Activated CD4-positive, alpha-beta memory T cell treated with anti-CD3 and anti-CD28 coated beads, Interleukin-2, amount 10 ng/mL, durations not matched to agents 7 days and 5 days (primary cell): ENCODE measurements at places on chromosomes 16 and 17.
A peak's percentile ranks its signal among the peaks of the same experiment; 100 is the strongest.

DNA sequence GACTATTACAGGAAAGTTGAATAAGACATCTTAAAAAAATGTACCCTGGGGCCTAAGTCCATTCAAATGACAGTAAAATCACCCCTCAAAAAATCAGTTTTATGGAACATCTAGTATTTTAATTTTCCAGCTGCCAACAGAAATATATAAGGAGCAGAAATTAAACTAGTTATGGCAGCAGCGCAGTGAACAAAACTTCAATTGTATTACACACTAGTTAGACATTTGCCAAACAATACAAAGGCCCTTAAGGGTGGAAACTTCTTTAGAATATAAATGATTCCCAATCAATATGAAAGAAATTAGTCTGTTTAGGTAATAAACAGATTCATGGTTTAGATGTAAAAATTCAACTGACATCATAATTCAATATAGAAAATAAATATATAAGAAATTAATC is 18.1 kb upstream of the RFFL start:
- DNase-seq, result no peak

- no peak for DNase-seq
Measured at GRCh38 chr16:83981799-83982198, 13.8 kb downstream of the NECAB2 start.

DNA sequence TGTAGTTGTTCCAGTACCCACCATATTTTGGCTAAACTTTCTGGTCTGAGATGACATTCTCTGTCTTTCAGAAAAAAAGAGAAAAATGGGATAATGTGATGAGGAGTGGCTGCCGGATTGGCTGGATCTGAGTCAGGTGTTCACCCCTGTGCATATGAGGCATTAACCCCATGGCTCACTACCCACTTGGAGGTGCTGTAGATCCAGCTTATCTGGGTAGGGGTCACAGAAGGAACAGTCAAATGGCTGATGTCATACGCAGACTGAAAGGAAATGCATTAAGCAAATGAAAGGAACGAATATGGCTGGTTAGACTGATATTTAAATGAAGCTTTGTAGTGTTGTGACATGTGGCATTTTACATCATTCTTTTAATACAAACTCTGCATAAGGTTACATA is 17.3 kb downstream of the MAP2K6 start:
- no peak for DNase-seq

- no peak for DNase-seq
Measured at GRCh38 chr16:4217204-4218131, 24.4 kb downstream of the SRL start.

DNA sequence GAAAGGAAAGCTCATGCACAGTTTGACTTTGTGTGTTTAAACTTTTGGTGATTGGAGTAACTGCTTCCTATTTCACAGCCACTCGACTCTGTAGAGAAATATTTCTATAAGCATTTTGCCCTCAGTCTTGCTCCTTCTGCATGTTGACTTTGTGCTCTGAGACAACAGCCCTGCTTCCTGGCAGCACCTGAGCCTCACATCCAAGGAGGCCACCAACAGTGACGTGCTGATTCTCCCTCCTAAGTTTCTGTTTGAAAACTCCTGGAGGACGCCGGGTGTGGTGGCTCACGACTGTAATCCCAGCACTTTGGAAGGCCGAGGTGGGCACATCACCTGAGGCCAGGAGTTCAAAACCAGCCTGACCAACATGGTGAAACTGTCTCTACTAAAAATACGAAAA is 23.9 kb upstream of the WSB1 start:
- no peak for DNase-seq

DNA sequence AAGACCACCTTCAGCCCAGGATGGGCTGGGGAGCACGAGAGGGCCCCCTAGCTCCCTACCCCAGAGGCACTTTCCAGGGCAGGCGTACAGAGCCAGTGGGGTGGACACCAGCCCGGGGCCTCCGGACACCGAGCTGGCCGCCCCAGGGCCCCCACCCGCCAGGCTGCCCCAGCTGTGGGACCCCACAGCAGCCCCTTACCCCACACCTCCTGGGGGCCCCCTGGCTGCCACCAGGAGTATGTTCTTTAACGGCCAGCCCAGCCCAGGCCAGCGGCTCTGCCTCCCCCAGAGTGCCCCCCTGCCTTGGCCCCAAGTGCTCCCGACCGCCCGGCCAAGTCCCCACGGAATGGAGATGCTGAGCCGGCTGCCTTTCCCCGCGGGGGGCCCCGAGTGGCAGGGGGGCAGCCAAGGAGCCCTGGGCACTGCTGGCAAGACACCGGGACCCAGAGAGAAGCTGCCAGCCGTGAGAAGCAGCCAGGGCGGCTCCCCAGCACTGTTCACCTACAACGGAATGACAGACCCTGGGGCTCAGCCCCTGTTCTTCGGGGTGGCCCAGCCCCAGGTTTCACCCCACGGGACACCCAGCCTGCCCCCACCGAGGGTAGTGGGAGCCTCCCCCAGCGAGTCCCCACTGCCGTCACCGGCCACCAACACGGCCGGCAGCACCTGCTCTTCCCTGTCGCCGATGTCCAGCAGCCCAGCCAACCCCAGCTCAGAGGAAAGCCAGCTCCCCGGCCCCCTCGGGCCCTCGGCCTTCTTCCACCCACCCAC is 24.3 kb upstream of the ZFPM1 start:
- DNase-seq, result no peak

GRCh38 chr16:89534252-89534756 is 26.1 kb downstream of the SPG7 start:
- DNase-seq, result peak; percentile 45

DNA sequence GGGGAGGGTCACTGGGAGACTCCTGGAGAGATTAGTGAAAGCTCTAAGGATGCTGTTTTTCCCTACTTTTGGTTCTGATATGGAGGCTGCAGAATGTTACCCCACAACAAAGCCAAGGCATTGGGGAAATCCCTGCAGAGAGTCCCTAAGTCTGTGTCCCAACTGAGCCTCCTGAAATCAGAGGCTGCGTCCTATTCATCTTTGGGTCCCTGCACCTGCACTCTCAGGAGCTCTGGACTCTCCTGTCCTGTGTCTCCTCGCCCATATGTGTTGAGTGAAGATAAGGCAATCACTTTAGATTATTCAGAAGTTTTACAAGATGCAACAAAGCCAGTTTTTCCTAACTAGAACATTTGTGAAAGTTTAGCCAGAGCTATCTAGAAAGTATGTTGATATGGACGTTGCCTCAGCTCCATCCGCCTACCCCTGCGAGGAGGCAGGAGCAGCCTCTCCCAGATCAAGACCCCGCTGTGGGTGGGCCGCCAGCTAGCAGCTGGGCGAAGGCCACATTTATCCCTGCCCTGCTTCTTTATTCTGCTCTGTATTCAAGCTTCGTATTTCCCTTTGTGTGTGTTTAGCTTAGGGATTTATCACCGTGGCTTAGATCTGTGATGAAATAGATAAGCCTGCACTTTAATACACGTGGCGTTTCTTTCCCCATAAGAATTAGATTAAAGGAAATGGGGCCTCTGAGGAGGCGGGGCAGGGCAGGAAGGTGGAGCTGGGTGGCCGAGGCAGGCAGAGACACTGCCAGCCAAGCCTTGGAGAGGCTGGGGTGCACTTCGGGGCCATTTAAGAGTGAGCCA is 37.4 kb downstream of the SHISA6 start:
- no peak for DNase-seq

GRCh38 chr17:50798424-50799288 is 31.3 kb upstream of the ANKRD40CL start:
- DNase-seq, result no peak

DNA sequence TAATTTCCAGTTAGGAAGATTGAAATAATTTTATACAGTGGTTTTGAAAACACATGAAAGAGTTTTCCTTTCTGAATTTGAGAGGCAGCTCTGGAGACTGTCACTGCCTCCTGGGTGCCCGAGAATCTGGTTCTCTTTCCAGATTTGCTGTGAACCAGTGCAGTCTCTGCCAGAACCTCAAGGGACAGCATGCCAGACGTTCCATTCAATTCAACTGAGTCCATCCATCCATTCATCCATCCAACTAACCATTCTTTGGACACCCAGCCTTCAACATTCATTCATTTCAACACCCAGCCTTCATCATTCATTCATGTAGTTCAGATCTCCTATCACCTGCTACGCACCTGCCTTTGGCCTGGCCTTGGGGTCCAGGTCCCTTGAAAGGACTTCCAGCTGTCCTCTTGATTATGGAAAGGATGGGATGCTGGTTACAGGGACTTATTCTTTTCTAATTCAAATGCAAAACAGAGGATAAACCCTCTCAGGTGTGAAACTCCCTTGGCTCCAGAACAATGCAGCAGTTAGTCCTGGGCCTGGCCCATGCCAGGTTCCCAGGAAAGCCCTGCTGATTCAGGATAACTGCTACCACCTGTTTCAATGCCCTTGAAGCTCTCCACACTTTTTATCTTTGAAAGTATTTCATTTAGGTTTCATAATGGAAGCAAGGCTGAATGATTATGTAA is 68.7 kb downstream of the WSCD1 start:
- no peak for DNase-seq

GRCh38 chr17:9350080-9350479 is 225.5 kb downstream of the STX8 start:
- no peak for DNase-seq

DNA sequence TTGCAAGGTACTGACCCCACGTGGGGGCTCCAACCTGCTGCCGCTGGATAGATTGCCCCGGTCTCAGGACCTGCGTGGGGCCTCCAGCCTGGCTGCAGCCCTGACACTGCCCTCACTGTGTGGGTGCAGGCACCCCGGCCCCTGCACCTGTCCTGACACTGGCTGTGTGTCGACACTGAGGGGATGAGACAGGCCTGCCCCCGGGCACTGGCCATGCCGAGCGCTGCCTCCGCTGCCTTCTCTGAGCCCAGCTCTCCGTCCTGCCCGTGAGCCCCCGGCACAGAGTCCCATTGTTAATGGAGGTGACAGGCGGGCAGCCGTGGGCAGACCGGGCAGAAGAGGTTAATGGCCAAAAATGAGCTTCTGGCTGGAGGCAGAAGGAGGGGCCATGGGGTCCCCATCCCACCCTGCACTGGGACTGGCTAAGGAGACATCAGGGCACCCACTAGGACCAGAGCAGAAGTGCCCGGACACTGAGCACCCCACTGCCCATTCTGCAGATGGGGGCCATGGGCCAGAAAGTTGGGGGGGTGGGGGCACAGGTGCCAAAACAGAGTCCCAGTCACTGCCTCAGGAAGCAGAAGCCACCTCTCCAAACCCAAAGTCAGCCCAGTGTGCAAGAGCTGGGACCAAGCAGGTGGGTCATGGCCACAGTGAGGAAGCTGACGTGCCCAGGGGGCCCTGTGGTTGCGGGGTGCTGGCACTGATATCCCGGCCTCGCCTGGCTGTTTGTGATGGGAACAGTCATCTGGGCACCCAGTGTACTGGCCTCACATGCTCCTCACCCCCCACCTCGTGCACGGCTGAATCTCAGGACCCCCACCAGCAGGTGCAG is 2.5 kb upstream of the PRR35 start:
- no peak for DNase-seq

DNA sequence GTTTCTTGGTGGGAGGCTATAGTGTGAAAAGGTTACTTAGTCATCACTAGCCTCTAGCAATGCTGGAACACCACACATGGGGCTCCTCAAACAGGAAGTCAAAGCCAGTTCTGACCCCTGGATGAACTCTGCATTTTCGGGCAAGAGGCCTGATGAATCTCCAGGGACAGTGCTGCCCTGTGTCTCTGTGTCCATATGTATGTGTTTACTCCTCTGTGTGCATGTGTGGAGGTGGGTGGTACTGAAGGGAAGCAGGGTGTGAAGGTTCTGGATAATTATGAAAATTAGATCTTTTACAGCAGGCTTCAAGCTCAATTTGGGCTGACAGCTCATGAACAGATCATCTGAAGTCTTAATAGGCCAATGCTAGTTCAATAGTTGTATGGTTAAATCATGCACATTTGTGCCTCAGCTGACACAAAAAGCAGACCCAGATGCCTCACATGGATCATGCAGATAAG is 133.6 kb downstream of the SNX11 start:
- peak; percentile 49 for DNase-seq

DNA sequence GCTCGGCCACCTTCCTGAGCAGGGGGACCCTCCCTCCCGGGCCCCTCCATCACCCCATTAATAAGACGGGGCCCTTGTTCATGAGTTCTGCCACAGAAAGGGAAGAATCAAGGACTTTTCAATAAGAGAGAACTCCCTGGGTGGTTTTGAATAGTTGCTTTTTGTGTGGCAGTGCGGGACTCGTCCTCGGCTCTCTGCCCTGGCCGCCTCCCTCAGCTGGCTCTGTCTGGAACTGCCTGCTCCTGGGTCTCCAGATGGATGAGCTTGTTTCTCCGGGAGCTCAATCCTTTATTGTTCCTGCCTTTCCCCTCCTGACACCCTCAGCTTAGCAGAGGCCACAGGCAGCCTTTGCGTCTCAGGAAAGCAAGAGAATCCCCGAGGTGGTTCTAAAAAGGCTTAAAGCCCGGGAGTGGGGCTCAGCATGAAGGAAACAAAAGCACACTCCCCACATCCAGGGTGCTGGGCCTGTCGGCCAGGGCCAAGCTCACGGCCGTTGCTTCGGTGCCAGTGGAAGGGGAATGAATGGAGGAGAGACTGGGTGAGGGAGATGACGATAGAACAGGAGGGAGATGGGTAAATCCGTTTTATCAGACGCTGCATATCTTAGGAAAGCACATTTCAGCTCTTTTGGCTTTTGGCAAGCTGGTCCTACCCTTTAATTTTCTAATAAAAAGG is 60.2 kb downstream of the RAI1 start:
- no peak for DNase-seq
